Esophagus squamous epithelium (tissue), 5 donors: ENCODE measurements at places on chromosomes 2 and 18. TPM values are rescaled to one million over a fixed set of nuclear protein-coding genes. Genes with fewer than 3 reads are reported as not detected.

The DNAJC5G gene
- total RNA-seq, result not detected

The MGAT4A gene
- 4.1 TPM for total RNA-seq

The SERPINB11 gene
- 13.5 TPM for total RNA-seq

The TLX2 gene
- not detected for total RNA-seq

The EPAS1 gene
- 90.8 TPM for total RNA-seq

The SNTG2 gene
- total RNA-seq, result 5.9 TPM

The DAW1 gene
- not detected for total RNA-seq

The TCF23 gene
- not detected for total RNA-seq

The ESPNL gene
- not detected for total RNA-seq

The LCT gene
- not detected for total RNA-seq

The SMAD7 gene
- total RNA-seq, result 4.2 TPM

The MARCHF4 gene
- total RNA-seq, result not detected

The GAREM1 gene
- 10.8 TPM for total RNA-seq

The ANKRD30B gene
- not detected for total RNA-seq

The GULP1 gene
- 10.4 TPM for total RNA-seq

The PIEZO2 gene
- total RNA-seq, result 2.1 TPM

The ATP6V1B1 gene
- 0.97 TPM for total RNA-seq

The GPR35 gene
- 0.31 TPM for total RNA-seq

The DSG4 gene
- total RNA-seq, result not detected

The CERS6 gene
- 31.1 TPM for total RNA-seq

The LRATD1 gene
- 46.3 TPM for total RNA-seq

The AQP12B gene
- total RNA-seq, result not detected

The UGT1A10 gene
- total RNA-seq, result 45.0 TPM

The UGT1A8 gene
- total RNA-seq, result 0.35 TPM

The ARHGAP15 gene
- 4.1 TPM for total RNA-seq

The PAX8 gene
- 2.7 TPM for total RNA-seq

The BMP10 gene
- not detected for total RNA-seq

The RAD51AP2 gene
- 0.19 TPM for total RNA-seq

The TNFAIP6 gene
- 3.3 TPM for total RNA-seq

The GPR155 gene
- 3.5 TPM for total RNA-seq

The RUFY4 gene
- not detected for total RNA-seq
